ENCODE measurements at places on chromosomes 1 and 21.

DNA sequence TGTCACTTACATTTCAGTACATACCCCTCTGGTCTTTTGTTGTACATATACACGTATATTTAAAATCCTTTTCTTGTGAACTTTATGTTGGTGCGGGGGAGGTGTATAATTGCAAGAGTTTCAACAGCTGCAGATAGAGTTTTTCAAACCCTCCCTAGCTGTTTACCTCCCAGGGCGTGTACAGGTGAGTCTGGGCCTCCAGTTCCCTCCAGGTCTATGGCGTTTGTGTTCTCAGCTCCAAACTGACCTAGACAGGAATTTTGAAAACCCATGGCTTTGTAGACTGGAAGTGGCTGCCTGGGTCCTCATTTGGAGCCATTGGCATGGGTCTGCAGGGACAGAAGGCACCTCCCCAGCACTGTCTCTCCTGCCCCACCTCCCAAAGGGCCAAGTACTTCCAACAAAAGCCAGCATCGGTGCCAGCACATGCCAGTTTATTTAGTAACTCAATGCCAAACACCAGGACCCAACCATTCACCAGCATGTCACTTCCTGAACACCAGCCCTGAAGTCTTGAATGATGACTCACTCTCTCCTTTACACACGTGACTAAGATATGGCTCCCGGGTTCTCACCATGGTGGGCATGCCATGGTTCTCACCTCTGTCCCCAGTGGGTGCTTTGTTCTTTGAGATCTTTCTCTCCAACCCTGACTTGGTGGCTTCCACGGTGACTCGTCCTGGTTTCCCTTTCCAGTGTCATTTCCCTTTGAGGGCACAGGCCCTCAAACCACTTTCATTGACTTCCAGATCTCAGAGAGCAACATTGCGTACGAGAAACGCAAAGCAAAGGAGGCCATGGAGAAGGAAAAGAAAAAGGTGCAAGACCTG is 57.3 kb upstream of the EFHD2 start:
- peak; percentile 56 for DNase-seq

DNA sequence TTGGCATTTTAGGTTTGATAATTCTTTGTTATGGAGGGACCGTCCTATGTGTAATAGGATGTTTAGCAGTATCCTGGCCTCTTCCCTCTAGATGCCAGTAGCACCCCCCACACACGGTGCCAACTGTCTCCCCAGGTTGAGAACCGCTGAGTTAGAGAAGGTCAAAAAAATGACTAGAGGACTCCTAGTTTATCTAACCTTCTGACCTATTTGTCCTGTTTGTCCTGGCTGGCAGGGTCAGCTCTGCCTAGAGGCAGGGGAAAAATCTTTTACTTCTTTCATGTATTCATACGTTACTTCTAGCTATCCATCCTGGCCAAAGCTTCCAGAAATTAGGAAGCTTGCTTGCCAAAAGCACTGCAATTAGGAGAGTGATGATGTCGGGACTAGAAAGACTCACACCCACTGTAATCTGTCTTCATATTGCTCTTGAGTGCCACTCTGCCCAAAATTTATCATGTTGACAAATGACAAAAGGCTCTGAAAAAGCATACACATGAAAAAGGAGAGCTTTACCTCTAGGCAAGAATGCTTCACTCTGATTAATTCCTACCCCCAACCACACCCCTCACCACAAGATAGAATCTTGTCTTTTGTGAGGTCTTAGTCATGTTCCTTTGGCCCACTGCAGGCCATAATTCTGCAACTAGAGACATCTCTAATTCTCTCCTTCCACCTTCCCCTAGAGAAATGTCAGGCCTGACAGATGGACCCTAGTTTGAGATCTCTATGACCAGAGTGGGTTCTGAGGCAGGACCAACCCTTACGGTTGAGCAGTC is 14.4 kb upstream of the AKR1A1 start:
- DNase-seq = no peak

DNA sequence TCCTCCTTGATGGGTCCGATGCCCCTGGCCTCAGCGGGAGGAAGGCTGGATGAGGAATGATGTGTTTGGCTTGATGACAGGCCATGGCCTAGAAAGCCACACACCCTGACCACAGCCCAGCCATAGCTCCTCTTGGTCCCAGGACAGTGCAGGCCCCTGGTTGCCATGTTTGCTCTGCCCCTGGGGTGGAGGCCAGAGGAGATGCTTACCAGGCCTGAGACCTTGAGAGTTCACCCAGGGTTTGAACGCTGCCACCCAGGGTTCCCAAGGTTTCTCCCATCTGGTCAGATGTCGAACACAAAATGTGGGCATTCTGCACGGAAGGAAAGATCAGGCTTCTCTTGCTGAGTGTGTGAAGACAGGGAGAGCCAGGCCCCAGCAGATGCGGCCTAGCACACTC is 2.6 kb downstream of the C1orf226 start:
- DNase-seq = no peak

GRCh38 chr1:1069056-1069710 is 4.9 kb downstream of the RNF223 start:
- DNase-seq = peak; percentile 86

DNA sequence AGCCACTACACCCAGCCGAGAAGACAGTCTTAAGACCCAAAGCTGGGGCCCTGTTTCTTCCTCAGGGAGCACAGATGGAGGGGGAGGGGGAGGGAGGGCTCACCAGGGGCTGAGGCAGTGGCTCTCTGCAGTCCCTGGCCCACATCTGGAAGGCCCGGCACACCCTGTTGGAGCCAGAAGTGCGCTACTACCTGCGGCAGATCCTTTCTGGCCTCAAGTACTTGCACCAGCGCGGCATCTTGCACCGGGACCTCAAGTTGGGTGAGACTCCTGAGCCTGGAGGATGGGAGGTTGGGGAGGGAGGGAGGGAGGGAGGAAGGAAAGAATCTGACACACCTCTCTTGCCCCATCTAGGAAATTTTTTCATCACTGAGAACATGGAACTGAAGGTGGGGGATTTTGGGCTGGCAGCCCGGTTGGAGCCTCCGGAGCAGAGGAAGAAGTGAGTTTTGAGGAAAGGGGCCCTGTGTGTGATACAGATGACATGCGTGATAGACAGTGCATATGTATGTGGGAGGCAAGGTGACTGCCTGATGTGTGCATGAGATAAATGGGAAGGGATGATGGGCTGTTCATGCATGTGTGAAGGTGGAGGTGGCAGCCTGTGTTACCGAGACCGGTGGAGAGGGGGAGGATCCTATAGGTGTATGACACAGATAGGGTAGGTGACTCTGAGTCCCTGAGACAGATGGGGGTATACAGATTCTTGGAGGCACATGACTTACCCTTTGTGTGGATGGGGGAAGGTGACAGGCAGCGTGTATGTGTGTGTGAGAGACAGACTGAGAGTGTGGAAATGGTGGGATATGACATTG is 1.5 kb downstream of the PLK3 start:
- no peak for DNase-seq

GRCh38 chr21:46077674-46078101 is 20.2 kb upstream of the COL6A2 start:
- peak; percentile 46 for DNase-seq

DNA sequence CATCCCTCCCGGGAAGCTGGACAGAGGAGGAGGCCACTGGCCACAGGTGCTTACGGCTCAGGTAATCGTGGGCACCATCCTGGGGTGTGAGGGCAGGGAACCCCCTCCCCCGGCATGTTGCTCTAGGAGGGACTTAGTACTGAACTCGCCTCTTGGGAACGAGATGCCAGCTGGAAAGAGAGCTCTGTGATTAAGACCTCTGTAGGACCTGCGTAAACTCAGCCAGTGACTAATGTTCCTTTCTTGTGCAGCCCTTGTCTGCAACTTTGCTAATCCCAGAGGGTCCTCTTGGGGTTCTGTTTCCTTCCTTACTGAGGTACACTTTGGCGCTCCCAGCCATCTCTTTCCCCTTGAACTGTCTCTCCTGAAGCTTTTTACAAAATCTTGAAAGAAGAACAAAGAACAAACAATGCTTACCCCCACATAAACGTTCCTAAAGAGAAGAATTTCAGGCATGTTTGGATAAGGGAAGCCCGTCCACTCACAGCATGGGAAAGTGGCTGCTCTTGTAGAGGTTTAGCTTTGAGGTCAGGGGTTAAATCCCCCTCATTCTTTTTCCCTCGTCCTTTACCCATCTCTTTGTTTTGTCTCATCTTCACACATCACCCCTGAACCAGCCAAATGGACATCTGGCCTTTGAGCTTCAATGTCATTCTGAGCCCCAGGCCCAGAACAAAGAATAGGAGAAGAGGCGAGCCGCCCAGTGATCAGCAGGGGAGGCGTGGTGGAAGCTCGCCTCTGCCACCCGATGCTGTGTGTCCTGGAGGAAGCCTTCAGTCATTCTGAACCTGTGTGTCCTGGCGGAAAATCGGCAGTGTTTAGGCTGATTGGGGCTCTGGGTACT is 37.4 kb downstream of the CITED4 start:
- no peak for DNase-seq

GRCh38 chr21:35266546-35266945 is 217.4 kb upstream of the RUNX1 start:
- no peak for DNase-seq

DNA sequence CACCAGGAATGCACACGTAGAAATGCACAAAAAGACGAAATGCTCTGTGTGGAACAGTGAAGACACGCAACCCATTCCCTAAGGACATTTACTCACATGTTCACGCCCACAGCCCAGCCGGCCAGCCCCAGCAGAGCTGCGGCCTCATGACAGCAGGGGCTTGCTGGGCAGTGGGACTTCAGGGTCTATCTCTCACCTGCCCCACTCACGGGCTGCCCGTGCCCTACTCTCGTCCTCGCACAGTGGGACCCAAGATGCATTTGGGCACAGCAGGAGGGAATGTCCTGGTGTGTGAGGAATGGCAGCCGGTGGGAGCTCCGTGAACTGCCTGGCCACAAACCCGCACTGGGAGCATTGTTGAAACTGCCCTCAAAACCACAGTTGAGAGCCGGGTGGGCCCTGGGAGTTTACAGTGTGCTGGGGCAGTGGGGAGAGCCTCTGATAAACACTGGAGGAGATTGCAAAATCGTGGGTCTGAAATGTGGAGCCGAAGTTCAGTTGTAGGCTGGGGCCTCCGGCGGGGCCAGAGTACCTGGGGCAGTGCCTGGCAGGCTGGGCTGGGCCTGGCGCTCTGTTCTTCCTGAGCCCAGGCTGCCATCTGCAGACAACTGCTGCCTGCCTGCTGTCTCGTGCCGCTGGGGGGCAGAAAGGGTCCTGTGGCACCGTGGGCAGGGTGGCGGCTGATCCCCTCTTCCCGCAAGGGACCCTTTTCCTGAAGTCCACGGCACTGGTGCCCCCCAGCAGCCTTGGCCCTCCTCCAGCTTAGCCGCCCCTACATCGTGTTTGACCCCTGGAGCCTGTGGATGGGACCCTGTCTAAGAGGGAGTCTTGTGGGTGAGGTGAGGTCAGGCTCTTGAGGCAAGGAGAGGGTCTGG is 20.7 kb upstream of the POFUT2 start:
- DNase-seq = no peak

- DNase-seq = no peak
These were observed 689 bp upstream of the GPR137B start for GRCh38 chr1:236141447-236142252.

- no peak for DNase-seq
These were observed 83.3 kb downstream of the FNBP1L start for GRCh38 chr1:93531193-93531592.

GRCh38 chr1:209431813-209432442 is 151.6 kb upstream of the CAMK1G start:
- no peak for DNase-seq

GRCh38 chr1:46623743-46624644 is 7.4 kb upstream of the MOB3C start:
- no peak for DNase-seq

DNA sequence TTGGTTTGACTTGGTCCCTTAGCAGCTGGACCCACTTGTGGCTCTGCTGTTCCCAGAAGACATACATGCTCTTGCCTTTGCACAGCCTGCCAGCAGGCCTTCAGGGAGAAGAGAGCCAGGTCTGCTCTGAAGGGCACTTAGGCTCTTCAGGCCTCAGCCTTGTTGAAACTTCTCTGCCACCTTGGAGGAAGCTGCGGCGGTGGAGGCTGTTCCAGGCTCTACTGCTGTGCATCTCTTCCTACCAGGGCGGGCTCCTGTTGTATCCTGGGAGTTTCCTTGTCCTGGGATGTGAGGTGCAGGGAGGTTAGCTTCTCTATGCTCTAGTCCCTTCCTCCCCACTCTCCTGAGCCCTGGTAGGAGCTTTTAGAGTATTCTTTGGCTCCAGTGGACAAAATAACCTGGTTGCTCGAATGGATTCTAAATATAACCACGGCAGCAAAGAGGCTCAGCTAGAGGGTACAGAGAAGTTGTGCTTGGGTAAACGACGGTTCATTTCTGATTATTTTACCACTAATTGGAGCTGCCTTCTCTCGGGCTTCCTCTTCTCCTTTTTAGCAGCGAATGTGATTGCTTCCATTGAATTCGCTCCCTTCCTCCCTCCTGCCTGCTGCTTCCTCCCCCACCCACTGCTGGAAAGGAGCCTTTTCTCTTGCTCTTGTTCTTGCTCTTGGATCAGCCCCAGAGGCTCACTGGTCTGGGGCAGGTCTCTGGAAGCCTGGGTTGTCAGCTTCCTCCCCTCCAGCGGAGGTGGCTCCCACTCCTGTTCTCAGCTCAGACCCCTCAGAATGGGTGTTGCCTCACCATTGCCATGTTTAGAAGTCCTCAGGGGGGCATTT is 126.6 kb upstream of the CACNA1E start:
- DNase-seq = no peak

- DNase-seq = peak; percentile 71
These were observed 17.3 kb downstream of the NOC2L start for GRCh38 chr1:941588-942383.

DNA sequence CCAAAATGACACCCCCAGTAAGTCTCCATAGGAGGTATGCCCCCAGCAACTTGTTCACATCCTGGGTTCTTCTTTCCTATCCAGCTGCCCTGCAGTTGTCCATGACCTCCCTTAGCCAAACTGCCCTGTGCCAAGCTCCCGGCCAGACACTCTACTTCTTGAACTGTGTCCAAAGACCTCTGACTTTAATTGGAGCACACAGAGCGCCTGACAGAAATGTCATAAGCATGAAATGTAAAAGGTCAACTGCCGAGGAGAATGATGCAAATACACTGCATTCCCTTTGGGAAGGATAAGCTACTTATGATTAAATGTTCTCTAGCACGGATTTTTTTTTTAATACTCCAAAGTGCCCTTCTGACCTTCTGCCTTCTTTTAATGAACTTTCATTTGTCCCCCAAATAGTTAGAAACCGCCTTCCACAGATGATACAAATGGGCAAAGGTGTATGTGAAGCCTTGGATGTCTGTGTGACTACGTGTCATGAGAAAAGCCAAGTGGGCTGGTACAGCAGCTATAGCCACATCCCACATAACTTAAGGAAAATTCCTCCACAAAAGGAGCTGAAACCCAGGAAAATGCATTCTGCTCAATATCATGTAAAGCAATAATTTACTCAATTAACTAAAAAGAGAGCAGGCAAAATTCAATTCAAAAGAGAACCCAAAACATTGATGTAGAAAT is 26.8 kb downstream of the PALMD start:
- DNase-seq = no peak

Data from breast epithelium (tissue), 4 donors.